ENCODE measurements at places on chromosomes 7 and 10.

DNA sequence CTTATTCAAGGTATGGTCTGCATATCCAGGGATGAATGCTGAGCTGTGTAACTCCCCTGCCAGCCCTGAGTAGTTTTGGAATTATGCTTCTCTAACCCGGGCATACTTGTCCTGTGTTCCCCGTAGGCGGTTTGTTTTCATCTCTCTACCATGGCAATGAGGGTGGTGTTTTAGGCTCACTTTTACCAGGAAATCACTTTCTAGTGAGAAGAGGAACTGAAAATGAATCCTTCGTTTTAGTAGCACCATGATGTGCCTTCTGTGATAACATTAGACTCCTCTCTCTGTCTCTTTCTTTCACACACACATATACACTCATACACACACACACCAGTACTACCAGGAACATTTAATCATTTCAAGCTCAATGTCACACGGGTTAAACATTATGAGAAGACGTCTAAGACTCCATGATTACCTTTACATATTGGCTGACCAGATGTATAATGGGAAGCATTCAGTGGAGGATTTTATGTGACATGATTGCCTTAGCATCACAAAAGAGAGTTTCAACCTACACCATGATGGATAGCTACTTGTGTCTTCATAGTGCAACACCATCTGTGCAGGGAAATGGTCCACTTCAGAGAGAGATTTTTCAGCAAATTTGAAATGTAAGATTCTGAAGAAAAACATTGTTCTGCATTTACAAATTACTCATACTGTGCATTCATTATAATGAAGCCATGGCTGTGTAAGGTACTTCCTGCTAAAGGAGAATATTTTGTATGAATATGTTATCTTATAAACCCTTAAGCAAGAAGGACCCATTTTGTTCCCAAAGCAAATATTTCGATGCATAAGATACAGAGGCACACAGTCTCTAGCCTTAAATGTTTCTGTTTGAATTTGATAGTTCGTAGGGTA, 31.0 kb upstream of the PFKP start:
- no peak for DNase-seq

DNA sequence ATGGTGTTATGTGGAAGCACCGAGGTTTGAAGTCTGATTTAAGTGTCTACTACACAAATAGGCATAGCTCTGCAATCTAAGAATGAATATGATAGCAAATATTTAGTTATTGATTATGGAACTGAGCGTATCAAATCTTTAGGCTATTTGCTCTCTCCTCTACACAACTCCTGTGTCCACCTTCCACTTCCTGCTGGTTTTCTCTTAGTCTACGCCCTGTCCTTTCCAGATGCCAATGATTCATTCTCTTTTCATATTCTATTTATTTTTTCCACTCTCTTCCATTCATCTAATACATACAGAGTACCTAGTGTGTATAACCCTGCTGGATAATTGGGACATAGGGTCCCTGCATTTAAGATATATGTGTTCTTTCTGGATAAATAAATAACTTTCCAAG, 83.7 kb downstream of the DGKB start:
- DNase-seq, result no peak

- no peak for DNase-seq
These were observed 363.1 kb downstream of the RPS24 start for GRCh38 chr10:78396754-78397153.

GRCh38 chr7:138581065-138581464, 120.1 kb downstream of the SVOPL start:
- DNase-seq, result no peak

DNA sequence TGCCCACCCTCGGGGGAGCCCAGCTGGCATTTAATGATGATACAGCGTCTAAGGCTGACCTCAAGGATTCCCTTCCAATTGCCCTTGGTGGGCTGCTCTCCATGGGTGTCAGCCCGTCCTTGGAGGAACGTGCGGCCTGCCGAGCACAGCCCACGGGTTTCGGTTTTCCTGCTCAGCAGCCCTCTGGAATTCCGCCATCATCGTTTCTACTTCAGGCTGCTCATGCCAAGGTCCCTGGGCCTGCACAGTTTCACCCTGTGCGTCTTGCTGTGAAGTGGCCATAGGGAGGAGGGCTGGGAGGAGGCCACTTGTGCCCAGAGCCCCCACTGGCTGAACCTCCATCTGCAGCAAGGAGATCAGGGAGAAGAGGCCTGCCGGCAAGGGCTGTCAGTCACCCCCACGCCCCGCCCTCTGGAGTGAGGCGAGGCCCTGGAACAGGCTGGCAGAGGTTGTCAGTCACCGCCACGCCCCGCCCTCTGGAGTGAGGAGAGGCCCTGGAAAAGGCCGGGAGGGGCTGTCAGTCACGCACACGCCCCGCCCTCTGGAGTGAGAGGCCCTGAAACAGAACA, 82.8 kb downstream of the CHST15 start:
- DNase-seq, result no peak

GRCh38 chr10:30042820-30043219, 16.6 kb downstream of the JCAD start:
- no peak for DNase-seq

GRCh38 chr7:134593530-134594392, 44.9 kb downstream of the AKR1B15 start:
- DNase-seq, result no peak

DNA sequence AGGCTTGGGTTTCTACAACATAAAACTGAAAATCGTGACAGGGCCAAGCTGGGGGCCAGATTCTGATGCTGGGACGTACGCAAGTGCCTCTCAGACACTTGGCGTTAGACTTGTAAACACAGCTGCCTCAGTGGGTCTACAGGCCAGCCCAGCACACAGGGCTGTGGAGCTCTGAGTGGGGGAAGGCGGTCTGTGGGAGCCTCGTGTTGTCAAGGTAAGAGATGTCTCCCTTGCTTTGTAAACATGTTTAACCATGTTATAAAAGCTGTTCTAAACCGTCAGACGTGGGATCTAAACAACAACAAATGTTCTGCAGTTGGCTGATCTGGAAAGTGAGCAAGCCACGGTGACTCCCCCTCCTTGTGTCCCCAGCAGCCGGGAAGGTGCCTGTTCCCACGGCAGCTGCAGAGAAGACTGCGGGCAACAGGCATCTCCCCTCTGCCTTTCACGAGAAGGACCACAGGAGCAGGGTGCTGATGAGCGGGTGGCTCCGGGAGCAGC, 67.8 kb downstream of the ZRANB1 start:
- no peak for DNase-seq

DNA sequence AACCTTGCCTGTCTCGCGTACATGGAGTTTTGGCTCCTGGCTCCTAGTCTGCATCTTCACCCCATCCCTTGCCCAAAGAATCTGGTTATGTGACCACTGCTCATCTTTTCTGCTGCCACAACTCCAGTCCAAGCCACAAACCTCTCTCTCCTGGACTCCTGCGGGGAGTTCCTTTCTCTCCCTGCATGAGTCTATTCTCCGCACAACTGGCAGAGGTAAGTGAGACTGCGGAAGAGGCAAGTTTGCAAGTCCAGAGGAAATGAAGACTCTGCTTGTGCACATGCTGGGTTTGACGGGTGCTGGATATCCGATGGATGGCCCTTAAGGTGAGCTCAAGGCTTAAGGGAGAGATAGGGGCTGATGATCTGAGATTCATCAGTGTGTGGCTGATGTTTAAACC, 61.0 kb downstream of the TRUB1 start:
- DNase-seq, result no peak

DNA sequence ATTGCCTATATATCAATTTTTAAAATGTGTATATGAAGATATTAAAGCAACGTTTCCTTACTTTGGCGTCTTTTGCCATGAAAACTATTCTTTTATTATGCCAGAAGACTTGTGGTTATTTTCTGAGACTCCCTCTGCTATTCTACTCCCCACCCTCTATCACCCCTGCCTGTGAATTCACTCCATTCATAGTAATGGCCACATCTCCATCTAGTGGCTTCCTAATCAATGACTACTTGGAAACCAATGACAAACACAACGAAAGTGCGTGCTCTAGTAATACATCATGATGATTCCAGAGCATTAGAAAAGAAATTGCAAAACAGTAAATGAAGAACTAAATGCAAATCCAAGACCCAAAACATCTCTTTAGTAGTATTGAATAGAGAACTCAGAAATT, 186.7 kb upstream of the HGF start:
- no peak for DNase-seq

- no peak for DNase-seq
These were observed 83.6 kb downstream of the NXPH1 start for GRCh38 chr7:8516976-8517375.

DNA sequence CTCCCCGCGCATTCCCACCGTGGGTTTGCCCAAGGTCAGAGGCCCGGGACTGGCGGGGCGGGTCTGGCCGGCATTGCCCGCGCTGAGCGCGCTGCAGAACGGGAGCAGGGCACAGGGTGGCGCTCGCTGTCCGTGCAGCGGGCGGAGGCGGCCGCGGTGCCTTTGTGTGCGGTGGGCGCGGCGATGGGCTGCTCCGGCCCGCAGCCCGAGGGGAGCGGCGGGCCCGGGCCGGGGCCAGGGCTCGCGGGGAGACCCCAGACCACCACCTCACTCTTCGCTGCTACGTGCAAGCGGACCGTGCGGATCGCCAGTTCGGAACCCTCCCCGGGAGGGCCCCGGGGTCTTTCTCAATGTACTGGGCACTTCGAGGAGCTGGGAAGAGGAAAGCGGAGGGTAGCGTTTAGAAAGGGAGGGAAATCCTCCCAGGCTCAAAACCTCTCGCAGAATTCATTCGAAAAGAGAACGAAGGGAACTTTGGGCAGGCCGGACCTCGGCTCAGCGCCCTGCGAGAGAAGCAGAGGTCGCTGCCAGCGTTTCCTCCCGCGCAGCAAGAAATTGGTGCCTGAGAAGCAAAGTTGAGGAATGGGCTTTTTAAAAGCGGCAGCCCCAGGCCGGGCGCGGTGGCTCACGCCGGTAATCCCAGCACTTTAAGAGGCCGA, 8.5 kb downstream of the SP8 start:
- no peak for DNase-seq

GRCh38 chr7:37524797-37525196, 76.1 kb upstream of the ELMO1 start:
- no peak for DNase-seq

DNA sequence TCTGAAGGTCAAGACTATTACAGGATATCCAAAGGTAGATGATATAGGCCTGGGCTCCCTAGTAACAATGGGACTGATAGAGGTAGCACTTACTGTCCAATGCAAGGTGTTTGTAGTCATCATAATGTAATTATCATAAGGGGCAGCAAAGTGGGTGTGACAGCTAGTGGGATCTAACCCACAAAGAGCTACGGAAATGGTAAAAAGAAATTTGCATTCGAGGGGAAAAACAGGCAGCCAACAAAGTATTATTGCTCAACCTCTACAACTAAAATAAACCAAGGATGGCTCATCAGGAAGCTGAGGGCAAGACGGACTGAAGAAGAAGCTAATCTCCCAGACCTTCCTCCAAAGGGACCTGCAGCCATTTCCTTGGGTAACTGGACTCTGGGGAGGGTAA, 211.0 kb downstream of the WDR11 start:
- DNase-seq, result no peak

- no peak for DNase-seq
These were observed 30.1 kb upstream of the PRTFDC1 start for GRCh38 chr10:24982319-24983112.

DNA sequence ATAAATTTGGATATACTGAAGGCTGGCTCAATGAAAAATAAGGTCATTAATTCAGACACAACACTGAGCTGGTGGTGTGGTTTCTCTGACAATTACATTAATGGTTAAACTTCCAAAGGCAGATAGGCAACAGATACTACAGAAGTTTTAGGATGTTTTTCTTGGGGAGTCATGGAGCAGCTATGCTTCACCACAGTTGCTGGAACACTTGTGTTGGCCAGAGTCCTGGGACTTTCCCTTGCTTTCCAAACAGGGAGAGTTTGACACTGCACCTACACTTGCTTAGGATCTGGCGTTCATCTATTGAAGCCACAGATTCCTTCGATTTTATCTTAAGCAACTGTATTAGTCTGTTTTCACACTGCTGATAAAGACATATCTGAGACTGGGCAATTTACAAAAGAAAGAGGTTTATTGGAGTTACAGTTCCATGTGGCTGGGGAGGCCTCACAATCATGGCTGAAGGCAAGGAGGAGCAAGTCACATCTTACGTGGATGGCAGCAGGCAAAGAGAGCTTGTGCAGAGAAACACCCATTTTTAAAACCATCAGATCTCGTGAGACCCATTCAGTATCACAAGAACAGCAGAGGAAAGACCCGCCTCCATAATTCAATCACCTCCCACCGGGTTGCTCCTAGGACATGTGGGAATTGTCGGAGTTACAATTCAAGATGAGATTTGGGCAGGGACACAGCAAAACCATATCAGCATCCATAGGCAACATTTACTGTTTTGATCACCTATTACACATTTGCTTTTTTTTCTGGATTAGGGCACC, 27.8 kb upstream of the TMEM178B start:
- no peak for DNase-seq

DNA sequence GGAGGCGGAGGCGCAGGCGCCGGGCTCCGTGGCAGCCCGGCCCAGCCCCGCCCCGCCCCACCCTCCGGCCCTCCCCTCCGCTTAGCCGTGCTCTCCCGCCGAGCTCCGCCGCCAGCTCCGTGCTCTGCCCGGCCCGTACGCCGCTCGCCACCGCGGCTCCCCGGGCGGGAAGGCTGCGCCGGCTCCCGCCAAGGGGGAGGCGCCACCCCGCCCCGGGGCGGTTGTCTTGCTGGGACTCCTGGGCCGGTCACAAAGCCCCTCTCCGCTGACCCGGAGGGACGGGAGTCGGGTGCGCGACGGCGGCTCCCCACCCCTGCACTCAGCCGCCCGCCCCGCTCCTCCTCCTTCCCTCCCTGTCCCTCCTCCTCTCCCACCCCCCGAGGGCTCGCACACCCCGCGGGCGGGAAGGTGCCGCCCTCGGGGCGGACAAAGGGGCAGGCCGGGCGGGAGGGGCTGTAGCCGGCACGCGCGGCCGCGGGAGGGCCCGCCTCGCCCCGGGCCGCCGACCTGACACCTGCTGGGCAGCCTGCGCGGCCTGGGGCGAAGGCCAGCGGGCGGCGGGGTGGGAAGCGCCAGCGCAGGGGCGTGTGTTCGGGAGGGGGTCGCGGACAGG, 11.5 kb upstream of the SP8 start:
- DNase-seq, result no peak

DNA sequence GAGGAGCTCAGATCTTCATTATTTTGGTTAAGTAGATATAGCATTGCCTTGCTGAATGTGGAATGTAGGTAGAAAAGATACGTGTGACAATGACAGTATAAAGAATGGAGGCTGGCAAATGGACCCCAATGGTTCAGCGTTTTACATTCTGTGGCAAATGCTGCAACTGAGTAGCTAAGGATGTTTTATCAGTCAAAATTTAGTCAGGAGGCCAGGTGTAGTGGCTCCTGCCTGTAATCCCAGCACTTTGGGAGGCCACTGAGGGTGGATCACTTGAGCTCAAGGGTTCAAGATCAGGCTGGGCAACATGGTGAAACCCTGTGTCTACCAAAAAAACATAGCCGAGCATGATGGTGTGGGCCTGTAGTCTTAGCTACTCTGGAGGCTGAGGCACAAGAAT, 120.5 kb upstream of the GHITM start:
- no peak for DNase-seq

- DNase-seq, result no peak
These were observed 28.7 kb upstream of the TNS3 start for GRCh38 chr7:47610506-47611044.
